ENCODE measurements at places on chromosomes 4 and X.
A peak's percentile ranks its signal among the peaks of the same experiment; 100 is the strongest.

GRCh38 chr4:8741513-8742226 is 130.0 kb downstream of the HMX1 start:
- H3K36me3 ChIP-seq: no peaks in the 10 kb centered on the region
- DNase-seq: no peak
- H3K27me3 ChIP-seq: no peaks in the 10 kb centered on the region
- H3K4me3 ChIP-seq: no peak overlapping the region

GRCh38 chrX:38649221-38649620 is 87.9 kb downstream of the TSPAN7 start:
- DNase-seq: no peak
- no peaks in the 10 kb centered on the region for H3K4me1 ChIP-seq
- no peak overlapping the region for H3K27ac ChIP-seq
- H3K27me3 ChIP-seq: no peaks in the 10 kb centered on the region

- no peak for DNase-seq
- H3K36me3 ChIP-seq: no peaks in the 10 kb centered on the region
- no peaks in the 10 kb centered on the region for H3K27me3 ChIP-seq
- no peak overlapping the region for H3K4me3 ChIP-seq
- H3K4me1 ChIP-seq: peaks cover 5% of the 10 kb centered on the region
- H3K27ac ChIP-seq: no peak overlapping the region
Observed at GRCh38 chrX:21812628-21813027, 26.8 kb upstream of the MBTPS2 start.

DNA sequence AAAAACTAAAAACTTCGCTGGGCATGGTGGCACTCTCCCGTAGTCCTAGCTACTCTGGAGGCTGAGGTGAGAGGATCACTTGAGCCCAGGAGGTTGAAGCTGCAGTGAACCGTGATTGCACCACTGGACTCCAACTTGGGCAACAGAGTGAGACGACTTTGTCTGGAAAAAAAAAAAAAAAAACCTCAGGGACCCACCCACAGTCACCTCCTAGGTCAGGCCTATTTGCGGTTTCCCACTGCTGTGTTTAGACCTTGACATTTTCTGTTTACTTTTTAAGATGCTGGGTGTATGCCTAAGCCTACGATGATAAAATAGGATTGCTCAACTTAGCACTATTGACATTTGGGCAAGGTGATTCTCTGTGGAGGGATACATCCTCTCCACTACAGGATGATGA is 197.4 kb upstream of the TBL1X start:
- H3K4me1 ChIP-seq: no peaks in the 10 kb centered on the region
- DNase-seq: no peak
- H3K27me3 ChIP-seq: no peaks in the 10 kb centered on the region
- no peaks in the 10 kb centered on the region for H3K36me3 ChIP-seq

- H3K4me1 ChIP-seq: no peaks in the 10 kb centered on the region
- peak; percentile 20 for DNase-seq
- no peaks in the 10 kb centered on the region for H3K36me3 ChIP-seq
- no peak overlapping the region for H3K4me3 ChIP-seq
Observed at GRCh38 chrX:76279007-76279406, 106.1 kb downstream of the PBDC1 start.

DNA sequence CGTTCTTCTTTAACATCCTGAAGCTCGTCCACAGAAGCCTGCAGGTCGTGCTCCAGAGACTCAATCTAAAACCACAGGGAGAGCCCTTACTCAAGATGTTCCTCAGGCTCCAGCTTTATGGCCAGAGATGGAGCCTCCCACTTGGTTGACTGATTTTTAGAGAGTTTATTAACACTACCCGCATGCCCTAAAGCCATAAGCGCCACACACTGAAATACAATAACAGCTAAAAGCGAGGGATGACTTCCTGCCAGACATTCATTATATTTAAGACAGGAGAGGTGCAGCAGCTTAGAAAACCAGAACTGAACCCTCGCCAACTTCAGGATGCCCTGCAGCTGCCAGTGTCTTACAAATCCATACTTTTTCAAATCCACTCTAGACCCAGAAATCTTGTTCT is 42.0 kb downstream of the SOD3 start:
- H3K4me1 ChIP-seq: no peaks in the 10 kb centered on the region
- H3K4me3 ChIP-seq: no peak overlapping the region
- H3K36me3 ChIP-seq: no peaks in the 10 kb centered on the region
- no peak overlapping the region for H3K27ac ChIP-seq

GRCh38 chrX:27591938-27592337 is 1.8 kb downstream of the DCAF8L2 start:
- no peak overlapping the region for H3K27ac ChIP-seq
- H3K27me3 ChIP-seq: no peaks in the 10 kb centered on the region
- H3K36me3 ChIP-seq: no peaks in the 10 kb centered on the region
- H3K4me1 ChIP-seq: no peaks in the 10 kb centered on the region

- no peak for DNase-seq
- H3K4me3 ChIP-seq: no peak overlapping the region
- H3K36me3 ChIP-seq: no peaks in the 10 kb centered on the region
- H3K4me1 ChIP-seq: no peaks in the 10 kb centered on the region
Observed at GRCh38 chr4:36173905-36174304, 70.4 kb downstream of the ARAP2 start.

GRCh38 chr4:88672987-88673386 is 24.6 kb downstream of the NAP1L5 start:
- H3K36me3 ChIP-seq: no peaks in the 10 kb centered on the region
- H3K27me3 ChIP-seq: no peaks in the 10 kb centered on the region
- H3K27ac ChIP-seq: no peak overlapping the region

Measured in iPS DF 6.9 (cell line).